Neural progenitor cell (in vitro differentiated cells): ENCODE measurements at places on chromosomes 5 and 9.

GRCh38 chr9:98532574-98532973, 176.2 kb downstream of the GABBR2 start:
- DNase-seq: no peak

- DNase-seq: no peak
These were observed 202.3 kb downstream of the AOPEP start for GRCh38 chr9:94928691-94929368.

DNA sequence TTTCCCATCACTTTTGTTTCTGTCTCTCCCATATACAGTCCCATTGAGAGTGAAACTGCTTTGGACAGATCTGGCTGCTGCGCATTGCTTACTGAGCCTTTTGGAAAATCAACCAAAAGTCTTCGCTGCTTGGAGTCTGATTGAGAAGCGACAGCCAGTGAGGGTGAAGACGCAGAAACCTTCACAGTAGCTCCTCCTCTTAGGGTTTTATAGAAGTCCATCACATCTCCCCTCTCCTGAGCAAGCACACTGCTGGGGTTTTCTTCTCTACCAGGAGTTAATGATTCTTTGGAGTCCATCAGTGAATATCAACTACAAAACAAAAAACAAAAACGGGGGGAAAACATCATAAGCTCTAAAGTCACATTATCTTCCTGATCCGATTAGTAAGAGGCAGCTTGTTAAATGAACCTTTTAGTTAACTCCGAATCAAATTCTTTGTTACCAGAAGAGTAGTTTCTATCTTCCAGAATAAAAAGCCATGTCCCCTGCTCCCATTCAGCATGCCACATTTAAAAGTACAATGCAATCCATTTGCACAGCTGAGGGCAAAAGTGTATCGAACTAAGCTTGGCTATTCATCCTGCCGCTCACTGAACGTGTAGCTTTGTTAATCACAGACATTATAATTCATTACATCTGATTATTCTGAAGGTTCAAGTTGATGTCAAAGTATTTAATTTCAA, 2.8 kb downstream of the NR3C1 start:
- DNase-seq: peak; percentile 24

DNA sequence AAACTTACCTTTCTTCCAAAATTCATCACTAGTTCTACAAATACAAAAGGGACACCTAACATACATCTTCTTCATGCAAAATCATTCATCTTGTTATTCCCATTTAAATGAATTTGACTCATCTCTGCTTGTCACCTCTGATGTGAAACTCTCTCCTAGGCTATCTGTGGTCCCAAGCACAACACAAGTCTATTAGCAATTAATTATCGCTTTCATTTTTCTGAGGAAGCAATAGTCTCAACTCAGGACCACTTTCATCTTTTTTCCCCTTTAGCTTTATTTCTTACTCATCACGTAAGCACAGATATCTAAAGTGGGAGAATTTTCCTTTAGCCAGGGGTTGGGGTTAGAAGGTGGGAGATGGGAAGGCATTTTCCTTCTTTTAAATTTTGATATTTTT, 131.9 kb downstream of the ST8SIA4 start:
- no peak for DNase-seq

DNA sequence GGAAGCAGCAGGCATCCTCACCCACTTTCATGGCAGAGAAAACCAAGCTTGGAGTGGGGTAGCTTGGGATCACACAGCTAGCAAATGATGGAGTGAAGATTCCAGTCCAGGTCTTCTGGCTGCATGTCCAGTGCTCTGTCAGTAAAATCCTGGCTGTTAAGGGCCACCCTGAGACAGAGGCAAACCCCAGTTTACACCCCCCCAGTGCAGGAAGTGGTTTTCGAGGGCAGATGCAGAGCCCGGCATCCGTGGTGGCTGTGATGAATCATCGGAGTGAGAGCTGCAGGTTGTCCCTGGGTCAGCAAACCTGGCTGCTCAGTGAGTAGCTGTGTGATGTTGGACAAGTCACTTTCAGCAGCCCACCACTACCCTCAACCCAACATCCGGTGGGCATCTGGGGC, 115.4 kb downstream of the RGS3 start:
- DNase-seq: no peak

GRCh38 chr5:38755181-38755580, 90.6 kb upstream of the OSMR start:
- DNase-seq: no peak

GRCh38 chr5:174636094-174636493, 88.3 kb upstream of the MSX2 start:
- DNase-seq: no peak

GRCh38 chr9:101626295-101626694, 31.5 kb upstream of the PPP3R2 start:
- DNase-seq: no peak

DNA sequence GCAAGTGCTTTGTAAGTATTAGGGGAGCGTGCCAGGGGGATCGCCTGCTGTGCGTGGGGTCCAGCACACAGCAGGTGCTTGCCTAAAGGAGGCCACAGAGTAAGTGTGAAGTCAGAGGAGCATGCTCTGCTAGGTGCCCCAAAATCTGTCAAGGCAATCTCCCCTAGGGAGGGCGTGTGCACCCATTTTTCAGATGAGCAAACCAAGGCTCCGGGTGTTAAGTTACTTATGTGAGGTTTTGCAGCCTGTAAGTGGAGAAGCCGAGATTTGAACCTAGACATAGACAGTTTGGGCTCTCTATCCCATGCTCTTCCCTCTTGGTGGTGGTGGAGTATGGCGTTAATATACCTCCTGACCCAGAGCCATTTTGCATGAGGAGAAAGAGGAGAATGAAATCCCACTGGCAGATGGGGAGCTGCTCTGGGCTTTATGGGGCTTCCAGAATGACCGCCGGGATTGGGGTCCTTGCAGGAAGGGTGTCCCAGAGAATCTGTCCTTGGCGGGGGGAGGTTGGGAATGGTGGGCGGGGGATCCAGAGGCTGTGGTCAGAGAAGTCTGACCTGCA, 14.1 kb downstream of the NDST1 start:
- DNase-seq: no peak

GRCh38 chr5:53095931-53096525, 13.5 kb downstream of the MOCS2 start:
- peak; percentile 35 for DNase-seq

DNA sequence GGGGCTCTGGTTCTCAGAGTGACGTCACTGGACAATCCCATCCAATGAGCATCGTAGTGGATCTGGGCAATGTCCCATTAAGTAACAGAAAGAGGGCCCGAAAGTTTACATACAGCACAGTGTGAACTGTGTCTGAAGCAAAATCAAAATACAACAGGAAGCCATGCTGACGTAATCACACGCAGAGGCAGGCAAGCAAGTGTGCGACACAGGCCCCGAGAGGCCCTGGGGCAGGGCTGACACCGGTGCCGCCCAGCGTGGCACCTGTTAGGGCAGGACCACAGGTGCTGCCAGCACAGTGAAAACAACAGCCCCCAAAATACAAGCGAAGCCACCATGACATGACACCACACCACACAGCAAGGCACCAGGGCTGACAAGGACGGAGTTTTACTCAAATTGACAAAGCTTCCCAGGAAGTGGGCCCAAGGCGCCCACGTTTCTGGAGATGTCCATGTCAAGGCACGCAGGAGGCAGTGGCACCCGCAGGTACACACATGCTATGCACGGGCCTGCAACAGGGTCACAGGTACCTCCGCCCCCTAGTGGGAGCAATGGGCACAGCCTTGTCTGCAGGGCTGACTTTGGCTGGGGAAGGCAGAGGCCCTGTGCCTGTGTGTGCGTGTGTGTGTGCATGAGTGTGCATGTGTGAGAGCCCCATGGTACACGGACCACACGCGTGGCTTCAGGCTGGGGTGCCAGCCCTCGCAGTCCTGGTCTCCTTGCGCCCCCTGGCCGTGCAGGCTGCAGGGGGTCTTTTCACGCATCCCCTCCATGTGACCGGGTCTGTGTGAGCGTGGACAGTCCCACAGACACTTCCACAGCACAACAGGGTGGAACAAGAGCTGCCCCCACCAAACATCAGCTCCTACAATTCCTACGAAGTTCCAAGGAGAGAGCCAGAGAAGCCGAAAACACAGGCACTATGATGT, 19.6 kb downstream of the QSOX2 start:
- peak; percentile 85 for DNase-seq

GRCh38 chr5:160537940-160538339, 116.3 kb downstream of the PTTG1 start:
- no peak for DNase-seq

DNA sequence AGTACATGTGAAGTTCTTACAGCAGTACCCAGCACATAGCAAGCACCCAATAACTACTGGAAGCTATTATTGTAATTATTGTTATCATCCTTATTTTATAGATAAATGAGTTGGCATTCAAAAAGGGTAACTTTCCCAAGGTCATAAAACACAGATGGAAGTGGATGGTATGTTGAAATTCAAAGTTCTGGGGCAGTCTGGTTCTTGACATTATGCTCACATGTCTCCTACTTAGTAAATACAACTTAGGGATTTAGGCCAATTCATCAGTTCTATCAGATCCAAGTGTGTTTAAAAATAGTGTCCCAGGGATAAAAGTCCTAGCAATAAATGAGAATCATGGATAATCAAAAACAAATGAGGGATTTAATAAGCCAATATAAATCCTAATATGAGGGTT, 265.2 kb downstream of the ADAMTSL1 start:
- DNase-seq: no peak

DNA sequence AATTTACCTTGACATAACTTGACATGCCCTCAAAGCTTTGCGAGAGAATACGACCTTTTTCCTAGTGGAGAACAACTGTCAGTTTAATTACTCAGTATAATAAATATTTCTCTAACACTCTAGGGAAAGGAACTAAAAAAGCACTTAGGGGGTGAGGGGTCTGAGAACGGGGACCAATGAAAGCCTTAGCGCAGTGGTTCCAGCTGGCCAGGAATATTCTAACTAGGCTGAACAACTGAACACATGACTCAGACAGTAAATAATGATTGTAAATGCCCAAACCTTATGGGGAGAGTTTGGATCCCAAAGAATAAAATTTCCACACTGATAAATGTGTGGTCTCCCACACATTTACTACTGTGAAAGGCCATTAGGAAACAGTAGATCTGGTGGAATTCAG, 14.9 kb downstream of the MYO10 start:
- DNase-seq: no peak

- no peak for DNase-seq
These were observed 176.4 kb downstream of the XRCC4 start for GRCh38 chr5:83253720-83254119.

GRCh38 chr9:38367898-38368297, 24.6 kb upstream of the ALDH1B1 start:
- DNase-seq: no peak

GRCh38 chr5:157362012-157362411, 96.1 kb downstream of the CYFIP2 start:
- DNase-seq: no peak

DNA sequence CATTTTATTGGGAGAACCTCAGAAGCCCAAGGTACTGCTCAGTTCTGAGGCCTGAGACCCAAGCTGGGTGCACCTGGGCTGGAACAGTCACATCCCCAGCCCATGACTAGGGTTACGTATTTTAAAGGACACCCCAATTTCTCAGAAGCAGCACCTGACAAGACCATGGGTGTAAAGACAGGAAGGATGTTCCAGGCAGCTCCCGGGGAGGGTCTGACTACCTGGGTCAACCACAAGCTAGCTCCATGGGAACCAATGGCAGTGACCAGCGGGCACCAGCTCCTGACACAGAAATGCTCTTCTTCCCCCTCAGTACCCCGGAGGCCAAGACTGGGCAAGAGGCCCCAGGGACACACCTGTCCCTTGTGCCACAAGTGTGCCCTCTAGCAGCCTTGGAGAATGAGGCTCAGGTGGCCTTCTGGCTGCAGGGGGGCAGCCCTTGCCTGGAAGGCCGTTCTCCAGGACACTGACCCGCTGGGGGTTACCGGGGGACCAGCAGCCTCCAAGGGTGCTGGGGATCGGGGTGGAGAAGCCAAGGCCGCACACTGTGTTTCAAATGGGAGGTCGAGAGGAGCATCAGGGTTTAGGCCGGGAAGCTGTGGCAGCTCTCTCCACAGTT, 52.6 kb downstream of the IPPK start:
- no peak for DNase-seq

DNA sequence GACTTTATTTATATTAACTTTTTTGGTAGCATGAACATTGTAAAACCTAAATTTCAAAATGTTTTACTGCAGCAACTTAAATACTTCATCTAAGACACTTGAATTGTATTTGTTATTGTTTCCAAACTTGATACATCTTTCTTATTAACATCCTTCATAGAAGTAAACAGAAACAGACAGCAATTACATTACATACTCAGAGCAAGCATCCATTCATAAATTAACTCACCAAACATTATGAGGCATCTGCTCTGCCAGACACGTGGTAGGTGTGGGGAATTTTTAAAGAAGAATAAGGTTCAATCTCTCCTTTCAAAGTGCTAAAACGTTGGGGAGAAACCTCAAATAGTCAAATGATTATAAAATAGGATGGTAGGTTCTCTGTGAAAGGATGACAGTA, 130.8 kb downstream of the MUSK start:
- no peak for DNase-seq

DNA sequence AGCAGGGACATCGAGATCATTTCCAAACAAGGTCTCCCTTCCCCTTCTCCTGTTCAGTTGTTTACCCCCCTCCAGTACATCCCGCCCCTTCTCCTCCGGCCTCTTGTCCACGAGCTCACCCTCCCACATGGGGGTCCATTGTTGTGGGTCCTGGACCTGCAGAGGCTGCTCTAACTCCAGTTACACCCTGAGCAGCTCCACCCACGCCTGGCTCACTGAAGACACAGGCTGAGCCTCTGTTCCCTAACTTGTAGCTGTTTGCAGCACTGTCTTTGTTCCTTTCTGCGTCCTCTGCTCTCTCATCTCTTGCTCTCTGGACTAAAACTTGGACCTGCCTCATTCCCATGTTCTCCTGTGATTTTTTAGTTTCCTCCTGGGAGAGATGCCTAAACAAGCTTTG, 377.5 kb downstream of the MED10 start:
- peak; percentile 10 for DNase-seq

GRCh38 chr5:160604484-160604883, 182.8 kb downstream of the PTTG1 start:
- DNase-seq: no peak

GRCh38 chr9:14021871-14022525, 291.9 kb downstream of the NFIB start:
- DNase-seq: no peak

GRCh38 chr9:101727612-101728524, 10.6 kb downstream of the GRIN3A start:
- peak; percentile 55 for DNase-seq

DNA sequence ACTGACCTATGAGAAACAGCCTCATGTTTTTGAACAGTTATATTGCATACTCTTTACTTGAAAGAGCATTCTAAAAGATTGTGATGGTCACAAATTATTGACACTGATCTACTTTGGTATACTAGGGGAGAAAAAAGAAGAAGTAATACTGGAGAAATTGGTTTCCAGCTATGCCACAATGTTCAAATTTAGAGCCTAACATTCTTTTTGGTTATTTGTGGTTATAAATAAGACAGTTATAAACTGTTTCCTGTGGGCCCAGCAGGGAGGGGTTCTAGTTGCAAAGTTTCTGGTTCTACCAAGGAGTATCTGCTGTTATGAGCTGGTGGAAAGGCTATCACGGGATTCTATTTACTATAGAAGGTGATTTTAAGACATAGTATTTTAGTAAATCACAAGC, 4.8 kb downstream of the CWC27 start:
- no peak for DNase-seq

- DNase-seq: no peak
These were observed 12.8 kb upstream of the SLC25A51 start for GRCh38 chr9:37916471-37917312.
